Large intestine (tissue), 12 donors: ENCODE measurements at places on chromosomes 5 and 9. TPM values are rescaled to one million over a fixed set of nuclear protein-coding genes. Genes with fewer than 3 reads are reported as not detected.

Gene IFNA21
- 0.13 TPM for polyA plus RNA-seq

Gene IFNK
- polyA plus RNA-seq, result 0.06 TPM

Gene SLC6A3
- 0.13 TPM for polyA plus RNA-seq

Gene HMCN2
- polyA plus RNA-seq, result 20.0 TPM

Gene GRM6
- 0.70 TPM for polyA plus RNA-seq

Gene CATSPER3
- polyA plus RNA-seq, result 1.4 TPM
